ENCODE measurements at places on chromosomes 4 and X.

DNA sequence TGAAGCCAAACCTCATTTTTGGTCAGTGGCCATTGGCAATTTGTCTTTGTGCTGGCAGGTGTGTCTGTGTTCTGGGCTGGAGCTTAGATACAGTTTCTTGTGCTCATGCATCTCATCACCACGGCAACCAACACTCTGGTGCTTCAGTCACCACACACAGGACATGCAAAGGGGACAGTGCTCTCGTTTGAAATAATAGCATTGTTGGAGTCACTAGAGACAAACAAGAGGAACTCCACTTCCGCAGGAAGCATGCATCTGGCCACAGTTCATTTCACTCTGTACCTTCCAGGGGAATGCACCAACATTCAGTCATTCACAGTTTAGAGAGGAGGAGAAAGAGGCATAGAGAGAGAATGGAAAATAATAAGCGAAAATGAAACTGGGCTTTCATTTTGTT lies 267.4 kb downstream of the ANK2 start:
- no peak for DNase-seq

GRCh38 chr4:13599159-13599558 lies 28.4 kb downstream of the BOD1L1 start:
- DNase-seq: no peak

GRCh38 chr4:2729533-2729875 lies 26.6 kb downstream of the TNIP2 start:
- no peak for DNase-seq

DNA sequence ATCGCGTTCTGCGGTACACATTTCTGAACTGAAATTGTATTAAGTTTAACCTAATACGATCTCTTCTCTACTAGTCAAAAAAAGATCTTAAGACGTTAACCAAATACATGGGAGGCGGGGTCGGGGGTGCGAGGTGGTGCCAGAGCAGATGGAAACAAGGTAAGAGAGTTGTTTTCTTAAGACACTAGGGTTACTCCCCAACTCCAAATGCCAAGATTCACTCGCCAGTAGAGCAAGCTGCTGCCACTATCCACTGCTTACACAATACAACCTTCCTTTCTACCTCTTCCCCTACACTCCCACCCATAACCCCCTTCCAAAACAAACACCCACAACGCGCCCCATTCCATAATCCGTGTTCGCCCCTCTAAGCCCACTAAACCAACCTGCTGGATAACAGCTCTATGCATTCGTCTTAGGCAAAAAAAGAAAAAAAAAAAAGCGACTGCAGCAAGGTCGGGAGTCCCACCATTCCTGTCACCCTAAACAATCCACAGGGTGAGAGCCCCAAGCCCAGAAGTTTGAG lies 1.3 kb downstream of the LCORL start:
- no peak for DNase-seq

- DNase-seq: no peak
These were observed 76.7 kb downstream of the KLHL34 start for GRCh38 chrX:21581479-21581878.

DNA sequence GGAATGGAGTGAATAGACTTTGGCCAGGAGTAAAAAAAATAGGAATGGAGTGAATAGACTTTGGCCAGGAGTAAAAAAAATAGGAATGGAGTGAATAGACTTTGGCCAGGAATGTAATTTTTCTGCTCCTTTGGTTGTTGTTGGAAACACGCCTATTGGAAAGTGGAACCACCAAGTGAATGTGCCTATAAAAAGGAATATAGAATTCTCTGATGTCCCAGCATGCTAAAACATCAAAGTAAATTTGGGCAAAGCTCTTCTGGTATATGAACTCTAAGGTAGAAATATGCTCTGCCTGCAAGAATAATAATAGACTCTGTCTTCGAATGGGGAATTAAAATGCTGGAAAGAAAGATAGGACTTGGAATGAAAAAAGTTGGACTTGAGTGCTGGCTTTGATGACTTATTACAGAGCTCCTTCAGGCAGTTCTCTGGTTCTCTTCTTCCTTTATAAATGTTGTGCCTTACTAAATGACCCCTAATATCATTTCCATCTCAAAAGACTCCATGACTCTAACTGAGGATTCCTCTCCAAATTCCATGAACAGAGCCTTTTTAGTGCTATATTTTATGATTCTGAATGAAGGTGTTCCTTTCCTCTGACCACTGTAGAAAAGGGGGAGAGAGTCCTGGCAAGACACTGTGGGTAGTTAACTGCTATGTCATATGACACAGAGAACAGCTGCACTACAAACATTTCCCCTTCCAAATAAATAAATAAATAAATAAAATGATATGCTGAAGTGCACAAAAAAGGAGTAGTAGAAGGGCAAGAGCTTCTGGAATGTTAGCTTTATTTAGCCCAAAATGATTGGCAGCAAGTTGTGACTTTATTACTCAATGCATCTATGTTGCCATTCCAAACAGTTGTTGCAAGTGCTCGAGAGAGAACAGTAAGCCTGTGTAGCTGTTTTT lies 13.5 kb upstream of the GBA3 start:
- no peak for DNase-seq

- DNase-seq: no peak
These were observed 15.8 kb upstream of the ACE2 start for GRCh38 chrX:15616531-15616930.

GRCh38 chr4:188854436-188854835 lies 715.2 kb downstream of the TRIML1 start:
- DNase-seq: no peak

DNA sequence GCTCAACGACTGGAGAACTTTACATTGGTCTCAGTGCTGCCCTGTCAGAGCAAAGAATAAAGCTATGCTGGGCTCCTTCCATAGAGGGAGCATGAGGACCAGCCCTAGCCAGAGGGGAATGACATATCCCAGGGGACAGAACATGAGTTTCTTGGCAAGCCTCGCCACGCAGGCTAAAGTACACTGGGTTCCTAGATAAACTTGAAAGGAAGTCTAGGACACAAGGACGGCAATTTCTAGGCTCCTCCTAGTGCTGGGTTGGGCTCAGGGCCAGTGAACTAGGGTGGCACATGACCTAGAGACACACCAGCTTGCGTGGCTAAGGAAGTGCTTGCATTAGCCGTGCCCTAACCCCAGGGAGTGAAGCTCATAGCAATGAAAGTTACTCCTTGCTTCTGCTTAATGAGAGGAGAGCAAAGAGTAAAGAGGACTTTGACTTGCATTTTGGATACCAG lies 141.0 kb downstream of the MAB21L2 start:
- DNase-seq: no peak

DNA sequence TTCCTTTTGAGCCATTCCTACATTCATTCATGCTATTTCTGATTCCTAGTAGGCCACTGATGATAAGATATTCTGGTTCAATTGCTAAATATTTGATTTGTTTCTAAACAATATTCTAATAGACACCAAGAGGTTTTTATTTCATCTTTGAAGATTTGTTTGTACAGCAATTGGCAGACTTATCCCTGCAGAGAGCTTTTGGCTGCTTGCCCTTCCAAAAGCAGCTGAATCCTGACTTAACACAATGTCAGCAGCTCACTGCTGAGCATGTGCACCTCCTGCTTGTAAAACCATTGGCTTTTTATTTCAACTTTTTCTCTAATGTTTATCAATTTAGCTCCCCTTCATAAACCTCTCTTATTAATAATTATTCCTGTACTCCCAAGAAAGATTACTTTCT lies 45.3 kb downstream of the MMRN1 start:
- no peak for DNase-seq

GRCh38 chr4:55080174-55080865 lies 45.1 kb downstream of the KDR start:
- no peak for DNase-seq

- DNase-seq: no peak
These were observed 110.6 kb downstream of the SH3KBP1 start for GRCh38 chrX:19776753-19777152.

DNA sequence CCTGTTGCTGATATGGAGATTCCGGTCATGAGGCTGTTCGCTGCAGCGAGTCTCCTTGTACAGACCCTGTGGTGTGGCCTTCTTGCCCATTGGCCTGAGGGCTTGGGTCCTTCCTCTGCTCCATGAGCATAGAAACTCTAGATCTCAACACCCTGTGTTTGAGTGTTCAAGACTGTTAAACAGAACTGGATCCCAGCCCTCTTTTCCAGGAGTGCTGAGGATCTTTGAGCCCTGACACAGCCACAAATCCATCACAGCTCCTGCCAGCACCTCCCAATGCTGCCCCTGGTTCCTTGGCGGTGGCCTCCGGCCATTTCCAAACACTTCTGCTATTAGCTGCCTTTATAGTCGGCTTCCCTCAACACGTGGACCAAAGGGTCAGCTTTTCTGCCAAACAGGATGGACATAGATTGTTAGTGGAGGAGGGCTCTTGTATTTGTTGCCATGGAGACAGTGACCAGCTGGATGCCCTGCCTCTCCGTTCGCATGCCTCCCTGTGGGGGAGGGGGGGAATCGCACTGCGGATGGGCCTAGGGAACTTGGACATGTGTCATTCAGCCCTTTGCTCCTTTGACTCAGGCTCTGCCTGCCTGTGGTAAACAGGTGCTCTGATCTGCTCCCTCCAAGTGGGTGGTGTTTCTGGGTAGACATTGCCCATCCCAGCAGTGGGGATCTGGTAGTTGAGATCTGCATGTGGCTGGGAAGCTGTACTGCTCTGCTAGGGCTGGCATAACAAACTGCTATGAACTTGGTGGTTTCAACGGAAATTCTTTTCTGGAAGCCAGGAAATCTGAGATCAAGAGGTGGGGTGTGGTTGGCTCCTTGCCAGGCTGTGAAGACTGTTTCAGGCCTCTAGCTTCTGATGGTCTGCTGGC lies 6.9 kb upstream of the WDR1 start:
- no peak for DNase-seq

DNA sequence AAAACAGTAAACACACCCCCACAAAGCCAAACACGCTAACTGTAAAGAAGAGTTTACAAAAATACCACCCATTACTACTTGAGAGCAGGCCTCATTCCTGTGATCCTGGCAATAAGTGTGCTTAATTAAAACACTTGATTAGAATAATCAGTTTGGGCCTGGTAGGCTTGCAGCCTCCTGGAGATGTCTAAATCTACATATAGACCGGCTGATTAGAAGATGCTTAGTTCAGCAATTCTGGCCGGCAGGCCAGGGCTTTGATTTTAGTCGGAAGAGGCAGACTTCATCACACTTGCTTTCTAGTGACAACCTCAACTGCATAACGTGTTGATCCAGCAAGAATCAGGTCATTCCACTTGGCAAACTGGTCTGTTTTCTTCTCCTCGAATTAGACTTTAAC lies 114.0 kb downstream of the DCTD start:
- DNase-seq: no peak

GRCh38 chr4:111652236-111652635 lies 493.0 kb upstream of the FAM241A start:
- DNase-seq: no peak

GRCh38 chrX:8649969-8650368 lies 82.0 kb downstream of the ANOS1 start:
- no peak for DNase-seq

DNA sequence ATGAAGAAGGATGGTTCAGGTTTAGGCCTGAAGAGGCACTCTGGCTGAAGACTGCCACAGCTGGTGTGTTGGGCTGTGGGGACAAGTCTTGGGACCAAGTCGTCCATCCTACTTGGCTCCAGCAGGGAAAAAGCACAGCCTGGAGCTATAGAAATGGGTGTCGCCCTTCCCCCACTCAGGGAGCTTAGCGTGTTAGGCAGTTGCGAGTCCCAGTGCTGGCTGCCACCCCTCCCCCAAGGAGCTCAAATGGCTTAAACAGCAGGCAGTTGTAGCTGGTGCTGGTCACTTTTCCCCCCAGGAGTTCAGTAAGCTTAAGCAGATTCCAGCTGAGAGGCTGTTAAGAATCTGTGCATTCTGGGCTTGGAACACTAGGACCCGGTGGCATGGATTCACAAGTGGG lies 319.5 kb upstream of the POF1B start:
- DNase-seq: no peak

DNA sequence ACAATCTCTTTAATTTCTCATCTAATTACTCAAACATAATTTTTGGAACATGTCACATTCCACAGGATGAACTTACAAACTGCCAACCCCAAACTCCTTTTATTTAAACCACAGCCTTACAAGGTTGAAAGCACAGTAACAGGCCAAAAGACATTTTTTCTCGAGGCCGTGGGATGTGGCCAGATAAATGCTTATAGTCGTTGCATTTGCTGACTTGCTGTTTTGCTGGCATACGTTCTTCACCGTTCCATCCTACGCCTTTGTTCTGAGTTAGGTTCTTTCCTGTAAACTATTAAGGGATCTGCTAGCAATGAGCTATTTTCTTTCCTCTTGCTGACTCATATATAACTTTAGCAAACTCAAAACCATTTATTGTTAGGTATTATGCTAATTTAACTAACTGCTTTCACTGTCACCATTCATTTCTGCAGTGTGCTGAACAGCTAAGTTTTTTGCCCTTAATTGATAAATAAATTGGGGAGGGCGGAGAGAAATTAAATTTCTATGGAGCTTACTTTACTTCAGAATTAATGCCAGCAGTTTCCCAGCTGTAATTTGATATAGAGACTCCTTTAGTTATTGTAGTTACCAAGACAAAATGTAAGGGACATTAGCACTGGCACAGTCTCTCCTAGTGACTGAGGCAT lies 135.1 kb upstream of the PACRGL start:
- DNase-seq: no peak

- DNase-seq: no peak
These were observed 12.3 kb upstream of the TMEM271 start for GRCh38 chr4:588351-588849.

- DNase-seq: no peak
These were observed 21.0 kb downstream of the EPGN start for GRCh38 chr4:74329307-74329706.

- DNase-seq: no peak
These were observed 303.7 kb upstream of the IRS4 start for GRCh38 chrX:109040057-109040456.

GRCh38 chr4:22502895-22503814 lies 12.7 kb downstream of the ADGRA3 start:
- no peak for DNase-seq

- peak; percentile 15 for DNase-seq
These were observed 2.1 kb upstream of the APBB2 start for GRCh38 chr4:41216294-41217019.

DNA sequence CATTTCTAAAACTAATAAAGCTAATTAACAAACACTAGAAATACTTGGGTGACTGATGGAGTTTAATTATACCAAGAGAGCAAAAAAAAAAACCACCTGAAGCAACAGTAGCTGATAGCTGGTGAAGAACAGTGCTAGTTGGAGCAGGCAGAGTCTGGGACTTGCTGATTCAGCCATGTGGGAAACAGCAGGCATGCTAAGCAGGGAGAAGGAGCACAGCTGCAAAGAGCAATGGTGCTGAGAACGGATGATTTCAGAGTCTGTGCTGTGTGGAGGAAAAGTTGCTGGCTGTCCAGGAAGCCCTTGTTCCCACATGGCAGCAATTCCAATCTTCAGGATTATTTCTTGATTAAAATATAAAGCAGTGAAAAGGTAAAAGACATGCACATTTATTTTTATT lies 68.8 kb downstream of the NPY1R start:
- DNase-seq: no peak

GRCh38 chr4:184387351-184387750 lies 87.0 kb downstream of the IRF2 start:
- no peak for DNase-seq

- DNase-seq: no peak
These were observed 606.0 kb upstream of the PITX2 start for GRCh38 chr4:111228874-111229273.

GRCh38 chr4:22500831-22501714 lies 14.8 kb downstream of the ADGRA3 start:
- no peak for DNase-seq
